Smooth muscle cell of the brain vasculature (primary cell): ENCODE measurements at places on chromosomes 1 and 21.

DNA sequence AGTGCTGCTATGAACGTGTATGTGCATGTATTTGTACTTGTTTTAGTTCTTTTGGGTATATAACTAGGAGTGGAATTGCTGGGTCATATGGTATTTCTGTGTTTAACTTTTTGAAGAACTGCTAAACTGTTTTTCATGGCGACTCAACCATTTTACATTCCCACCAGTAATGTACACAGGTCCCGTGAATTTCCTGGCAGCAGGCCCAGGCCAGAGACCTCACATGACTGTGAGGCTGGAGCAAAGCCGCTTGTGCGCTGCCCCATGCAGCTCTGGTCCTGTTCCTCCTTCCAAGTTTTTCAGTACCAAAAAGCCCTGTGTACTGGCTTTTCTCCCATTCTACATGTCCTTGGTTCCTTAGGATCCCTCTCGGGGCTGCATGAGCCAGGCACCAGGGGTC is 29.6 kb downstream of the ACOT11 start:
- DNase-seq: peak; percentile 74

DNA sequence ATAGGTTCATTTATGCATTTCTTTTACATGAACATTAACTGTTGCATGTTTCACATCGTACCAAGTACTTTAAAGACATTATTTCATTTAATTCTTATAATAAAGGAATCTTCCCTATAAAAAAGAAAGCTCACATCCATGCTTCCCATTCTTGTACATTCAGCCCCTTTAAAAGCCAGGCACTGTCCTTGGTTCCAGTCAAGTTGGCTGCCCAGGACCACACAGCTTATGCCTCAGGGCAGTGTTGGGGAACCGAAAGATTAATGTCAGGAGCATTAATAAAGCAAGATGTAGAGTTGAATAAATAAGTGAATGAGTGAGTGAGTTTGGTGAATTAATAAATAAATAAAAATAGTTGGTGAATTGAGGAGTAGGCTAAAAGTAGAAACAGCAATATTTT is 409.4 kb upstream of the DAB1 start:
- DNase-seq: no peak

DNA sequence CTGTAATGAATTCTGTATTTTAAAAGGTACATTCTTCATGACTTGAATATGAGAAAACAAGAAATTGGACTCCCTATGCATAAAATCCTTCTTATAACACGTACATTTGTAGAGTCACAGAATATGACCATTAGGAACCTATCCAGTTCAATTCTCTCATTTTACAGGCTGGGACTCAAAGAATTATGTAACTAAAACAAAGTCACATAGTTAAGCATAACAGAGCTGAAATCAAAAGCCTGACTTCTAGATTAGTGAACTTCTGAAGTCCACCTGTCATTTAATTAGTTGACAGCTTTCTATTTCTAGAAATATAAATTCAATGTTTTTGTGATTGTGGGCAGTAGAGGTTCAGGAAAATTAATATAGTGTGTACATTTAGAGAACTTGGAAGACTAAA is 20.3 kb upstream of the TTLL7 start:
- no peak for DNase-seq

DNA sequence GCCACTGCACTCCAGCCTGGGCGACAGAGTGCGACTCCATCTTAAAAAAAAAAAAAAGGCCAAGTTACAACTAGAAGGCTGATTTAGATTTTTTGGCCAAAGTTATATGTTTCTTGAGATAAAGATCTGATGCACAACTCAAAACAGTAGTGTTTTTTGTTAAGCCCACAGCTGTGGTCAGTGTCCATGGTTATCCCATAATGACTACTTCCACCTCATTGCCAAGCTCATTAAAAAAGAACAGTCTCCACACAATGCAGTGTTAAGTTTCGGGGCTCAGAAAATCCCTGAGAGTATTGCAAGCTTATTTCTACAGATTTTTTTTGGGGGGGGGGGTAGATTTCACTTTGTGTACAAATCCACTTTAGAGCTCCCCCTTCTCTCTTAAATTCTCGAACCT is 120.5 kb downstream of the RUNX1 start:
- no peak for DNase-seq

GRCh38 chr1:165855010-165855838 is 27.8 kb downstream of the UCK2 start:
- DNase-seq: no peak
